ENCODE measurements at places on chromosomes 12 and 14.

DNA sequence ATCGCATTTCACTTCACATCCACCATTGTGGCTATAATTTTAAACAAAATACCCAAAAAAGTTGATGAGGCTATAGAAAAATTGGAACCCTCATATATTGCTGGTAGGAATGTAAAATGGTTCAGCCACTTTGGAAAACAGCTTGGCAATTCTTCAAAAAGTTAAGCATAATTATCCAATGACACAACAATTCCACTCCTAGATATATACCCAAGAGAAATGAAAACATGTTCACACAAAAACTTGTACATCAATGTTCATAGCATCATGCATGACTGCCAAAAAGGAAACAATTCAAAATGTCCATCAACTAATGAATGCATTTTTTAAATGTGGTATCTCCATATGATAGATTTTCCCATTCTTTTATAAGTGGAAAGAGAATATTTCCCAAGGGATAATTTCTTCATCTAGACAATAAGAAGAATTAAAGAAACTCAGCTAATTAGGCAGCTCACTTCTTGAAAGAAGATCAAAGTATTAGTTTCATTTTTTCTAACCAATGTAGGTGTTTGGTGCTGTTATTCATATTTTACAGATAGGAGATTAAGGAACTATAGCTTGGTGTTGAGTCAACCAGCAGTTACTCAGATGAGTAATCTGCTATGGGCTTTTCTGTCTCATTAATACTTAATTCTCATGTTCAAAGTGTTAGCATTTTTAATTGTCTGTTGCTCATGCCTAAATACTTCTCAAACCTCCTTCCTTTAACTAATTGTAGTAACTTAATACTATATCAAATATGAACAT, 32.8 kb downstream of the YEATS4 start:
- no peak for DNase-seq

GRCh38 chr12:110203546-110203945, 77.5 kb upstream of the ATP2A2 start:
- no peak for DNase-seq

DNA sequence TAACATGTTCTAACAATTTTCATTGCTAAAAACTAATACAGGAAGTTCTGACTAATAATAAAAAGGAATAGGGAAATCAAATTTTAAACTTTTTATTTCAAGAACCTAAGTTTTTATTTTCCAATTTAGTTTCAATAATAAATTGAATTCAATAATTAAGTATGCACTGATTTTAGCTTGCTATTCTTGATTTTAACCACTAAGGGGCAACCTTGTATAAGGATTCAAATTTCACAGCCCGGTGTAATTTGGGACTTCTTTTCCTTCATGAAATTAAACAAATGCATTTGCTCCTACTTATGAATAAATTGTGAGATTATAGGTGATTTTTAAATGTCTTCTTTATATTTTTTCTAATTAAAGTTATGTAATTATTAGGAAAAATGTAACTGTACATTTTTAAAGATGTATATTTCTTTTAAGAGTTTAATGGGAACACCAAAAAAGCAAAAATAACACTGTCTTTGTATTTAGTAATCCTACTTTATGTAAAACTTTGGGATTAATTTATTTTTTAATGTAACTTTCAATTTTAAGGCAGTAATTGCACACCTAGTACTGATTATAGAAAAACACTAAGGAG, 241.4 kb upstream of the PDZRN4 start:
- DNase-seq, result peak; percentile 16

DNA sequence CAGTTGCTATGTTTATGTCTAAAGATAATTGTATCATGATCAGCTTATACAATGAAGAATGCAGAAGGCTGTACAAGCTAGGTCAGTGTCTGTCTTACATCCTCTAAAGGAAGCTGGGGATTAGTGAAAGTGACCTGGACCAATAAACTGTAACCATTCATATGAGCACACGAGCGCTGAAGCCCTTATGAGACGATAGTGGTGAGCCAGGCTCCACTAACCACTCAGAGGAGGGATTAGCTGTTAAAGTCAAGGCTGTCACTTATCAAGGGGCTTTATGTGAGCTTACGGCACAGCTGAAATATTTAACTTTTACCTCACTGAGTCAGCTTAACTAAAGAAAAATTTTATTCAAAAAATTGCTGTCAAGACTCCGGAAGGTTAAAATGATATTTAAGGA, 30.3 kb downstream of the NDUFA12 start:
- DNase-seq, result no peak

DNA sequence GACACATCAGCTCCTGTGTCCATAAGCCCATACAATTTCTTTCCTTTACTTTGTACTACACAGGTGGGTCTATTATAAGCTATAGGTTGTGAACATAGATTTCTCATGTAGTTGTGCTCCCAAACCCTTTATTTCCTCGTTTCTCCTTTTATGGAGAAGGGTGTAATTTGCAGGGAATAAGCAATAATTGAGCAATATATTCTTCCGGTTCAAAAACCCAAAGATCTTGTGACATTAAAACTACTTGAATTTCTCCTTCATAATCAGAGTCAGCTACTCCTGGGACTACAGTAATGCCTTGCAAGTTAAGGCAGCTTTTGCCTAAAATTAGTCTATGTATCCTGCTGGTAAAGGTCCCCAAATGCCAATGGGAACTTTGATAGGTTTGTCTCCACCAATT, 19.1 kb upstream of the MAPKAPK5 start:
- no peak for DNase-seq

GRCh38 chr14:73188501-73188911, 48.8 kb upstream of the PAPLN start:
- DNase-seq, result no peak

DNA sequence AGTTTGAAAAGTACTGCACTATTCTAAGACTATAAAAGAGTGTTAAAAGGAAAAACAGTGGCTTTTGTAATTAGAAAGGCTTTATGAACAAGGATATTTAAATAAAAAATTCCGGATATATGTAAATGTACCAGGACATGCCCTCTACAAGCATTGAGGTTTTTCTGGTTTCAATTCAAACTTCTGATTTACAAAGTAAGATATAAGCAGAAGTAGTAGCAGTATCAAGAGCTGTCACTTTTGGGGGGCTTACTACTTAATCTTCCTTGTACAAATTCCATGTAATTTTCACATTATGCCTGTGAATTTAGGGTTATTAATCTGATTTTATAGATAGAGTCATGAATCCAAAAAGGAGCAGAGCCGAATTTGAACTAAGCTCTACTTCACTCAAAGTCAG, 170.3 kb upstream of the ATP2B1 start:
- no peak for DNase-seq

GRCh38 chr14:81345781-81346180, 54.3 kb downstream of the STON2 start:
- DNase-seq, result no peak

DNA sequence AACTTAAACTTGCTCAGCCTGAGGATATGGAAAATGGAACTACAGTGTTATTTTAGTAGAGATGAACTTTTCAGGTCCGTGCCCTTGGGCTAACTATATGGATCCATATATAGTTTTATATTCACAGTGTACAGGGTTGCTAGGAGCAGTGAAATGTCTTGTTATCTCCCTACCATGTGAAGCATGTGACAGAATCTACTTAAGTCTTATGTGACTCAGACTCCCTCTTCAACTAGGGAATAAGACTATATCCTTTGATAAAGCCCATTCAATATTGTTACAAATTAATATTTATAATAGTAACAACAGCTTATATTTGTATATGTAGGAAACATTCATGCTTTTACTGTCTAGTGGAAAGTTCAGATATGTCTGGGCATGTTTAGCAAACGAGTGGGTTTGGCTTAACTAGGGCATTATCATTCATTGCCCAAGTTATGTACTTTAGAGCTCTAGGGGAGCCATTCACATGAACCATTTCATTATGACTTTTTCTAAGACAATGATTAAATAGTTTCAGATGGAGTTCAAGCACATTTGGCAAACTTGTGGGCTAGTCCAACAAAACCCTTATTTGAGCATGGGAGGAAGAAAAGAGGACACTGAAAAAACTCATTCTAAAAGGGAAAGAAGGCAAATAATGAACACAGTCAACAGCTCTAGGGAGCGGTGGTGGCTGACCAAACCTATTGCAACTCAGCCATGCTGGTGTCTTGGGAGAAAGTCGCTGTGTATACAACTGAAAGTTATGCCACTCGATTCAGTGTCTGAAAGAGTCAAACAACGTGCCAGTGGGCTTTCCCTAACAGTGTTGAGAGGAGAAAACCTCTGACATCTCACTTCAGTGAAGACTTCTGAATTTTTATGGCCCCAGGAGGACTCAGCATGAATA, 305.9 kb upstream of the G2E3 start:
- DNase-seq, result no peak

DNA sequence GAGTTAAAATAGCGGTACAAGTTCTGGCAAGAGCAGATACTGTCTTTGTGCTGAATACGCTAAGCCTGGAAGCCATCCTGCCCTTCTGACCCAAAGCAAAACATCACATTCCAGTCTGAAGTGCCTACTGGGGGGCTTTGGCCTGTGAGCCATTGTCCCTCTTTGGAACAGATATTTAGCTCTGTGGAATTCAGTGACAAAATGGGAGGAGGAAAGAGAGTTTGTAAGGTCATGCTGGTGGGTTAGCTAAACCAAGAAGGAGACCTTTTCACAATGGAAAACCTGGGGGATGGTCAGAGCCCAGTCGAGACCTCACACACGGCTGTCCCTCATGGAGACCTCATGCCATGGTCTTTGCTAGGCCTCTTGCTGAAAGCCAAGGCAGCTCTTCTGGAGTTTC, 18.5 kb downstream of the EMP1 start:
- no peak for DNase-seq

GRCh38 chr12:119989361-119989730, 310 bp downstream of the BICDL1 start:
- no peak for DNase-seq

- DNase-seq, result no peak
Measured at GRCh38 chr14:77059276-77059915, 30.9 kb upstream of the IRF2BPL start.

DNA sequence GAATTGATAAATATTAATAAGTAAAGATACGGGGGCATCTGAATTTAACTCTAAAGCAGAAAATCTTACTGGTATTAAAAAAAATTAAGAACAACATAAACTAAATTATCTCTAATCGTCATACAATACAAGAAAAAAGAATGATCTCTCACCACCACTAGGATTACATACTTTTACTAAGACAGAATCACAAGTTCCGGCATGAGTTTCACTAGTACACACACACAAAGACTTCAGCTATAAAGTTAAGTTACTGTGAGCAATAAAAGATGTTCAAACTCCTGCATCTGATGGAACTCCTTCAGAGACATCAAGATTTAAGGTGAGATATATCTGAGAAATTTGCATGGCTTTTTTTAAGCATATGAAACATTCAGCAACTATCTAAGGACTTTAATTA, 21.9 kb downstream of the CEP128 start:
- DNase-seq, result no peak

DNA sequence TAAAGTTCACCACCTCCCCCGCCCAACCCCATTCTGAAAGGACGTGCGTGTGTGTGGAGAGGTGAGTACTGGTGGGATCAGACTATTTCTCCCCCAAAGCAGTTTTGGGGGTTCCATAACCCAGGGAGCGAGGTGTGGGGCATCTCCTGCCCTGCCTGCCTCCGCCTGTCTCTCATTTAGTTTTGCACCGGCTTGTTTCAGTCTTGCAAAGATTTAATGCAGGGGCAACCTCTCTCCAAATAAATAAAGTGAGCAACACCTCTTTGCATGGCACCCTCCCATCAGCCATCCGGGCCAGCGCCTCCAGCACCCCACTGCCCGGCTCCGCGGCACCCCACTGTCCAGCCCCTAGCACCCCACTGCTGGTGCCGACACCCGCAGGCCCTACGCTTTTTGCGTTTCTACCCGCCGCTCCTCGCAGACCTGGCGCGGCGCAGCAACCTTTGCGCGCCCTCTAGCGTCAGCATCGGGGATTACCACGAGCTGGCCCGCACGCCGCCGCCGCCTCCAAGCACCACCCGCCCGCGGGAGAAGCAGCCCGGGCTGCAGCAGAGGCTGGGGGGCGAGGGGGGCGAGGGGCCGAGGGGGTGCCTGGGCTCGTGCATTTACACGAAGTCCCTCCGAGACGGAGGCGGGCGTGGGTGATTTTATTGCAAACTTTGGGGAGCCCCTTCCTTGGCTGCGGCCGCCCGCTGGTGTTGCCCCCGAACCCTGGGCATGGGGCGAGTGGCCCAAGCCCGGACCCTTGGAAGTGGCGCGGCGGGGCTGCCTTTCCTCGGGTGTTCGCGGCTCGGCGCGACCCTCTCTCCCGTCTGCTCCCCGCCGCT, 55.8 kb upstream of the VRK1 start:
- DNase-seq, result peak; percentile 57

- no peak for DNase-seq
Measured at GRCh38 chr12:104669089-104669721, 212.5 kb downstream of the CHST11 start.

GRCh38 chr12:56713345-56713744, 11.8 kb downstream of the NACA start:
- DNase-seq, result no peak

- DNase-seq, result no peak
Measured at GRCh38 chr14:104867371-104868059, 2.4 kb downstream of the CEP170B start.

DNA sequence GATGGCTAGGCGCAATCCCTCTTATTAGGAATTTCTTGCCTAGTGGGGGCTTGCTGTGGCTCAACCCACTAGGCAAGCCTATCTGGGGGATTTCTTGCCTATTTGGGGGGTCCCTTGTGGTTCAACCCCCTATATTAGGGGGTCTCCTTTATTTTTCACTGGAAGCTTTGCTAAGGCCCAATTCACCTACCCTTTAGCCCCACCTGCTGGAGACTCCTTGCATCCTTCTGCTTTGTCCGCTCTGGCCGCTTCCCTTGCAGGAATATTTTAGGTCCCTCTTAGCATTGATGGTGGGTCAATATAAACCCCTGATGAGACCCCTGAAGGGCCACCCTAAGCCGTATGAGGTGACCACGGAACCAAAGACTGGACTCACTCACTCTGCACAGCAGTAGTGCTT, 1552.1 kb downstream of the AACS start:
- DNase-seq, result no peak

All from hematopoietic multipotent progenitor cell treated with erythropoietin and hydrocortisone succinate and interleukin-3 and kit ligand, for 15 days (in vitro differentiated cells).